ENCODE measurements at places on chromosomes 11 and 22.
A peak's percentile ranks its signal among the peaks of the same experiment; 100 is the strongest.

DNA sequence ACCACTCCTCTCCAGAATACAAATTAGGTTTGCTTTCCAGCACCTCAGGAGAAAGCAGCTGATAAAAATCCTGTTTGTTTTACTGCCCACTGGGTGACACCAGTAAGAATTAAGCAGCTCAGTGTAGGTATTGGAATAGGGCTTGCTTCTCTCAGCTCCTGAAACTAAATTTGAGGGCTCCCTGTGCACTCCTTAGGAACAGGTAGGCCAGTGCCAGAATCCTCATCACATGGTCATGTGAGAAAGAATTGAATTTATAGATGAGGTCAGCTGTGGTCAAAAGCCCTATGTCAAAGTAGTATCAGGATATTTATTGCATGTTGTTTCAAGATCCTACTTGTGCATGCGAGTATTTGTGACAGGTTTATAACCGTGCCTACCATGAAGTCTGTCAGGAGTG is 1.0 kb downstream of the PRSS23 start:
- DNase-seq = no peak

- no peak for DNase-seq
These were observed 1557.8 kb upstream of the RAG2 start for GRCh38 chr11:38155856-38156255.

GRCh38 chr11:70556884-70557741 is 158.8 kb downstream of the CTTN start:
- no peak for DNase-seq

GRCh38 chr11:2328021-2328420 is 26.2 kb downstream of the TSPAN32 start:
- no peak for DNase-seq

DNA sequence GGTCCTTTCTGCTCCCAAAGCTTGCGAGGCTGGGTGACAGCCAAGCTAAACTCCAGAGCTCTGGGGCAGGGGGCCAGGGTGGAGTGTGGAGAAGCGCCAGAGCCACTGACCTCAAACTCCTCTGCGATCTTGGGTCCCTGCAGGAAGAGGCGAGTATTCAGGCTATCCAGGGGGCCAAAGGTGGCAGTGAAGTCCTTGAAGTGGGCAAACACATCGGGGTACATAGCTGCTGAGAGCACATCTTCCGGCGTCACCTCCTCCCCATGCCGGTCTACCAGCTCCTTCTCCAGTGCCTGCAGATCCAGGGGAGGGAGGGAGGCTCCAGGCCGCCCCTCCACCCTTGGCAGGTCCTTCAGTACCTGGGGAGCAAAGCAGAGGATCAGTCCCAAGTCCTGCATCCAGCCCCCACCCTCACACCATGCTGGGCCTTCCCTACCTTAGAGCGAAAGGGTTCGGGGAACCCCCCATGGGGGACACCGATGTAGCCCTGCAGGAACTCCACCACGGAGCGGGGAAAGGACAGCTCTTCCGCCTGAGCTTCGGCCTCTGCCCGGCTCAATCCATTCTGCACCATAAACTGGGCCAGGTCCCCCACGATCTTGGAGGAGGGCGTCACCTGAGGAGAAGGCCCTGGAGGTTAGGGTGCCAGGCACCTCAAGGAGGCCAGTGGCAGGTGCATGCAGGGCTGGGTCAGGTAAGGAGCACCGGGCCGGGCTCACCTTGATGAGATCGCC is 6.4 kb downstream of the RCE1 start:
- DNase-seq = no peak

DNA sequence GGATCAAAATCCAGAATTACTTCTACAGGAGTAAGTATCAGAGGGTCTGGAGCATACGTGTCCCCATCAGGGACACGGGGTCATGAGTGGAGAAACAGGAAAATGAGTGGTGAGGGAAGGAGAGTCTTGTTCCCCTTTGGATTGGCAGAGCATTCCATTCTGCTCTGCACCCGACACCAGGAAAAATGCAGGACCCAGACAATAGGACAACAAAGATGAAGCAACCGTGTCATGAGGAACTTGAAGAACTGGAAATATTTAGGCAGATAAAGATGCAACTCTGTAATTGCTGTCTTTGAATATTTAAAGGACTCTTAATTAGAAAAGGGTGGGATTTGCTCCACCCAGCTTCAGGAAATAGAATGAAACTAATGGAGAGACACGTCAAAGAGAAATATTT is 89.0 kb upstream of the BLID start:
- DNase-seq = no peak

DNA sequence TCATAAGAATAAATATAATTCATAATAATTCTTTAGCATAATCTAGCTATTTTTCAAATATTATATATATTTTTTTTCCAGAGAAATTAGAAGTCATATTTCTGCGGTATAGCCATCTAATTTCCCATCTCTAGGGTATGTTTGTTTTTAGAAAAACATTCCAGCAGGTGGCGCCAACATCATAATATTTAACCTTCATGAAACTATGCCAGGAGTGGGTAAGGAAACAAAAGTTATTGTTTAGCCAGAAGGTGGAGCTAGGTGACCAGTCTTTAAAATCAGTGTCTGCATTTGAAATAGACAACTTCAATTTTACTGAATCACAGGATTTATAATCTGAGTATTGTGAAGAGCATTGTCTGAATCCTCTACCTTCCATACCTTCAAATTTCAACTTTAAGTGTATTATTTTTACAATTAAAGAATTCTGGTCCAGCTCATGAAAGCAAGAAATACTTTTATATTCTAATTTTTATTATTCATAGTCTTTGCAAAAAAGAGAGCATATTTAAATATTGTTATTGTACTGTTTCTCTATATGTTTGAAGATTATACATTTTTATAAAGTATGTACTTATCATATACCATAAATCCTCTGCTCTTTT is 15.7 kb upstream of the CCDC179 start:
- peak; percentile 66 for DNase-seq

GRCh38 chr11:75578977-75579376 is 16.9 kb downstream of the SERPINH1 start:
- DNase-seq = no peak

DNA sequence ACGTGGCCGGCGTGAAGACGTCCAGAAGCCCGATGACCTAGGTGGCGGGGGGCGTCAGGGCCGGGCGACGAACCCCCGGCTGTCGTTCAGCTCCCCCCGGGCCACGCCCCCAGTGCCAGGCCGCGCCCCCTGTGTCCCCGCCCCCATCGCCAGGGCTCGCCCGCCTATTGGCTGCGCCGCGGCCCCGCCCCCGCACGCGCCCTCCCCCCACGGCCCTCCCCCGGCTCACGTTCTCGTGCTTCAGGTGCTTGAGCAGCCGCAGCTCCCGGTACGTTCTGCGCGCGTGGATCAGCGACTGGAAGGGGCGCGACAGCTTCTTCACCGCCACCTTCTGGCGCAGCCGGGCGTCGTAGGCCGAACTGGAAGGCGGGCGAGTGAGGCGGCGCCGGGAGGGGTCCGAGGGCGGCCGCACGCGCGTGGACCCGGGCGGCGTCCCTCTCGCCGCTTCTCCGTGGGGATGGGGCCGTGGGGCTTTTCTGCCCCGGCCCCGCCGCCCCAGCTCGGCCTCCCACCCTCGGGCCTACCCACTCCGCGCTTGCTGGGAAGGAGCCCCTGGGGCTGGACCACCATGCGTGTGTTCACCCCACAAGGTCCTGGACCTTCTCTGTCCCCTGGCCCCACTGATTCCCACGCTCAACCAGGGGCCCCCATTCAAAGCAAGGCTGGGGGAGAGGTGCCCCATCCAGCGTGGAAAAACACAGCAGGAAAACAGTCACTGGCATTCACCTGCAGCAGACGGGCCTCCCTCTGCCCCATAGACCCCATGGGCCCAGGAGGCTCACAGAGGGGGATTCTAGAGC is 2.4 kb downstream of the MAPK11 start:
- DNase-seq = peak; percentile 45

GRCh38 chr22:26304730-26305129 is 124.3 kb upstream of the ASPHD2 start:
- no peak for DNase-seq

DNA sequence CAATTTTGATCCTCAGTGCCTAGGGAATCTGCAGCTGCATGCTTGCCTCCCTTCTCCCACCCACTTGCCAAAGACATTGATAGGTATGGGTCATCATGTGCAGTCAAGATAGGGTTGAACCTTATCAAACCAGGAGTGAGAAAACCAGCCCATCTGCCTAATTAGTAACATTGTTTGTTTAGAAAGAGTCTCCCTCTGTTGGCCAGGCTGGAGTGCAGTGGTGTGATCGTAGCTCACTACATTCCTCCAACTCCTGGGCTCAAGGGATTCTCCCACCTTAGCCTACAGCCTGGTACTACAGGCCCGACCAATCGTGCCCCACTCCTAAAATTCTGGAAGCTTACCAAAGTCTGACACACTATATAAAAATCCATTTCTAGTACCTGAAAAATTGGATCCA is 4.6 kb downstream of the C11orf71 start:
- no peak for DNase-seq
